ENCODE measurements at places on chromosomes 1 and 21.

GRCh38 chr21:24112020-24112419, 1495.3 kb downstream of the MRPL39 start:
- no peak for DNase-seq

- no peak for DNase-seq
These were observed 7.9 kb downstream of the H6PD start for GRCh38 chr1:9242338-9242969.

DNA sequence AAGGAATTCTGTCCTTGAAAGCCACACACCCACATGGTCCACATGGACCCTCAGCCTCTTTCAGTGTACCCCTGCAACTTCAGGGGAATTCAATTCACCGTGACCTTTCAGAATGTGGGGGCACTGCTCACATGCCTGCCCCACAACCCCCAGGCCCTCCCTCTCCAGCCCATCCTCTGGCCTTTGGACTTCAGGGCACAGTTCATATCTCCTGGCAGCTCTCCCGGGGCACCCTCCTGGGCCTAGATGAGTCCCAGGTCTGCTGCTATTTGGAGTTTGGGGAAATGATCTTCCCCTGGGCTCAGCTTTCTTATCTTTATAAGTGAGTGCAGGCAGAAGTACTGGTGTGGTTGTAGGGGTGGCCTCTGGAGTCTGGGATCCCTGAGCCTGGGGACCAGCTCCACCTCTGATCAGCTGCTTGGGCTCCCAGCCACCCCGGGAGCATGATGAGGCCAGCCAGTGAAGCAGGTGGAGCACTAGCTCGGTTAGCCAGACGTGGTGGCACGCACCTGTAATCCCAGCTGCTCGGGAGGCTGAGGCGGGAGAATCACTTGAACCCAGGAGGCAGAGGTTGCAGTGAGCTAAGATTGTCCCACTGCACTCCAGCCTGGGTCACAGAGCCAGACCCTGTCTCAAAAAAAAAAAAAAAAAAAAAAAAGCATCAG, 15.8 kb downstream of the C1orf167 start:
- DNase-seq: no peak

DNA sequence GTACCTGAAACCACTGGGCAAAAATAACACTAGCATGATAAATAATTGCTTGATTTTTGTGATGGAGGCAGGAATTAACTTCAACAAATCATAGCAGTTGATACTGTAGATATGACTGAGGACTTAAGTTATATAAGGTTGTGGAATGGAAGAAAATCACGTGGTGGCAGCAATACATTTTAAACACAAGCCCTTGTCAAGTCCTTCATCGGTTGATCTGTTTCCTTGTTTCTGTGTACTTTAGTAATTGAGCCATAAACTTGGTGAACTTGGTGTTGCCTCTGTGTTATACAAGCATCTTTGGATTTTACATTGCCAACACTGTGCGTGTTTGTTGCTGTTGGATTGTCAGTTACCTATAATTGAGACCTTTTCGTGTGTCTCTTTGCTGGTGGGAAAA, 114.4 kb downstream of the CAMTA1 start:
- no peak for DNase-seq

- no peak for DNase-seq
These were observed 1.6 kb upstream of the PIGK start for GRCh38 chr1:77220687-77221463.

DNA sequence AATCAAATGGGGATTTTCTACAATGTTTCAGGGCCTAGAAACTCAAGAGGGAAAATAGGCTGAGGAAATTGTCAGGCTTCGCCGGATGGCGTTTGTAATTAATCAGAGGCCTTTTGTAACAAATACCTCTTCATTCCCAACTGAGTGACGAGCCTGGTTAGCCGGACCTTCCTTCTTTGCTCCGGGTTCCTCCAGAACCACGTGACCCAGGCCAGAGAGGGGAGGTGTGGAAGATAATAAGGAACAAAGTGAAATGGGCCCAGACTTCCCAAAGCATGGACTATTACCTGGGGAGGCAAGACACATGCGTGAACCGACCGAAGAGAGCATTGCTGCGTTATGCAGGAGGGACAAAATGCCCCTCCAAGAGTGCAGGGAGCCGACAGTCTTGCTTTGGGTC, 7.5 kb upstream of the IGSF21 start:
- DNase-seq: no peak

GRCh38 chr1:151825751-151826660, 5.6 kb downstream of the RORC start:
- DNase-seq: no peak

All from activated CD8-positive, alpha-beta memory T cell treated with anti-CD3 and anti-CD28 coated beads, Interleukin-2, amount 50 U/mL, for 48 hours (primary cell).